ENCODE measurements at places on chromosomes 16 and 17.

DNA sequence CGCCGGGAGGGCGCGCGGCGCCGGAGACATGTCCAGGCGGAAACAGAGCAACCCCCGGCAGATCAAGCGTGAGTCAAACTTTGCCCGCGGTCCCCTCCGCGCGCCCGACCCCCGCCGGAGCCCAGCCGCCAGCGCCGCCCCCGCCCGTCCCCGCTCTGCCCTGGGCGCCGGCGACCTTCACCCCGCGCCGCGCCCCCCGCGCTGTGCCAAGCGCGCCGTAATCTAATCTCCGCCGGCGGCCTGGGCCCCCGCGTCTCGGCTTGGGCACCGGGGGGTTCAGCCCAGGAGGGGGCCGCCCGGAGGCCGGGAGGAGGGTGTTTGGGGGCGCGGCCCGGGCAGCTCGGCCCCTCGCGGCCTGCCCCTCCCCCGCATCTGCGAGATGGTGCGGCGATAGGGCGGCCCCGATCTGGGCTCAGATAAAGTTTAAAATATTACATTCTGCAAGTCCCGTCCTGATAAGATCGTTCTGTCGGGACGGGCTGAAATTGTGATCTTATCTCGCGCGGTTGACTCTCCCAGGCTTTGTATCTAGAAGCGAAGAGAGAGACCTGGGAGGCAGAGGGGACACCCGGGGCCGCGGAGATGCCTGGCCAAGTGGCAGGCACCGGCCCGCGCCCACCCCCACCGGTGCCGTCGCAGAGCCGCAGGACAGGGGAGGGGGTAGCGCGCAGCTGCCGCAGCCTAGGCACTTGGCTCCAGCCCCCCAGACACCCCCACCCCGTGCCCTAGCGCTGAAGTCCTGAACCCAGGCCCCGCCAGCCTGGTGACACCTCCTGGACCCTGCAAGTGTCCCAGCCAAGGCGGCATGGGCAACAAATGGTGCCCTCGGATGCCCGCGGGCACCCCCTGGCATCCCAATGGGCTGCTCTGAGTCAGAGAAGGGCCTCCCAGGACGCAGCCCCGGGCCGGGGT is 787 bp downstream of the ZFPM1 start:
- no peak for DNase-seq

DNA sequence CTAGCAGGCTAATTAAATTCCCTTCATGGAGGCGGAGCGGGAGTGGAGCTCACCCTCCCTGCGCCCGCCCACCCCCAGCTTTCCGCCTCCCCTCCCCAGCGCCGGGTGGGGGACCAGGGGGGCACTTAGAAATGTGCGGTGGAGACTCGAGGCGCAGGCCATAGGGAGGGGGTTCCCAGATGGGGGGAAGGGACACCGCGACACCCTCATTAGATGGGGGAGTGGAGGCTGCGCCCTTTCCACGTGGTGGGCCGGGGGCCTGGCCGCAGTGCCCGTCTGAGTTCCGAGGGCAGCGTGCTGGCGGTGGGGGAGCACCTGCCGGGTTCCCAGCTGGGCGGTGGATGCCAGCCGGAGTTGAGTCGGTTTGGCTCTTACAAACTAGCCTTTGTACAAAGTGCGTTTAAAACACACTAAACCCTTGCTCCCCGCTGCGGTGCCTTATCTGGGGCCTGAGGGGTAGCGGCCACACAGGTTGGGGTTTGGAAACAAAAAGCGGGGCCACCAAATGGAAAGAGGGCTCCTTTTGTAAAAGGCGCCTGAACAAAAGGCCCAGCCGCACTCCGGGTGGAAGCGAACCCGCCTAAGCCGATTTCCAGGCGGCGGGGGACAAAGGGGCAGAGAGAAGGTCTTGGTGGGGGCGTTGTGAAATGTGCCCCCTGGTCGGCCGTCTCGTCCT is 1.4 kb downstream of the GSE1 start:
- DNase-seq = no peak

GRCh38 chr17:21345236-21345635 is 30.9 kb upstream of the KCNJ12 start:
- DNase-seq = peak; percentile 62

DNA sequence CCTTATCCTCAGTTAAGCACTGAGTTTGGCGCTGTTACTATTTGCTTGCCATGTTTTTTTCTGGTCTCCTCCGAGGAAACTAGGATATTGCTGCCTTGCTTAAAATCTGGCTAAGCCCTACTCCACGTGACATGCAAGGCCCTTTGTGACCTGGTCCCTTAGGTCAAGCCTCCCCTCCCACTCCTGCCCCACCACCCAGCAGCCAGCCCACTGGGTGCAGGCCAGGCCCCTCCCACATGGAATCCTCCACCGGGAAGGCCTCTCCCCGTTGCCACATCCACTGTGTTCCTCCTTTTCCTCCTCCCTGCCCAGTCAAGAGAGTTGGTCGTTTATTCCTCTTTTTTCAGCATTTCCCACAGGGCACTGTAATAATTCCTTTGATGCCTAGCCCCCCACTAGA is 16.2 kb downstream of the PSMD3 start:
- DNase-seq = no peak

DNA sequence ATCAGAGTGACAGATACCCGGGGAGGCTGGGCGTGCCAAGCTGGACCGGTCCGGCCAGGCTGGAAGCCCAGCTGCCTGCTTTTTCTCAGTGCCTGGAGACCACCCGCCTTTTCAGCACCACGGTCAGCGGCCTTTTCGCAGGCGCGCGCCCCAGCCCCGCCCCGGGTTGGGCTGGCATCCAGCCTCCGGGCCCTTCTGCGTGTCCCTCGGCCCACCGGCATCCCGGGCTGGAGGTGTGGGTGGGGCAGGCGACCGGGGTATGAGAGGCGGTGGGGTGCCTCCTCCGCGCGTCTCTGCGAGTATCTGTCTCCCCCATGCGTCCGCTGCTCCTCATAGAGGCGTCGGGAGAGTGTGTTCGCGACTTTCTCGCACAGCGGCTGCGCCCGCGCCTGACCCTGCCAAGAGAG is 102.5 kb downstream of the MRM1 start:
- DNase-seq = no peak

- no peak for DNase-seq
Measured at GRCh38 chr17:74839990-74840852, 19.5 kb downstream of the GRIN2C start.

GRCh38 chr16:54739381-54739780 is 191.3 kb upstream of the IRX5 start:
- no peak for DNase-seq

GRCh38 chr16:62965831-62966230 is 929.6 kb upstream of the CDH8 start:
- no peak for DNase-seq

DNA sequence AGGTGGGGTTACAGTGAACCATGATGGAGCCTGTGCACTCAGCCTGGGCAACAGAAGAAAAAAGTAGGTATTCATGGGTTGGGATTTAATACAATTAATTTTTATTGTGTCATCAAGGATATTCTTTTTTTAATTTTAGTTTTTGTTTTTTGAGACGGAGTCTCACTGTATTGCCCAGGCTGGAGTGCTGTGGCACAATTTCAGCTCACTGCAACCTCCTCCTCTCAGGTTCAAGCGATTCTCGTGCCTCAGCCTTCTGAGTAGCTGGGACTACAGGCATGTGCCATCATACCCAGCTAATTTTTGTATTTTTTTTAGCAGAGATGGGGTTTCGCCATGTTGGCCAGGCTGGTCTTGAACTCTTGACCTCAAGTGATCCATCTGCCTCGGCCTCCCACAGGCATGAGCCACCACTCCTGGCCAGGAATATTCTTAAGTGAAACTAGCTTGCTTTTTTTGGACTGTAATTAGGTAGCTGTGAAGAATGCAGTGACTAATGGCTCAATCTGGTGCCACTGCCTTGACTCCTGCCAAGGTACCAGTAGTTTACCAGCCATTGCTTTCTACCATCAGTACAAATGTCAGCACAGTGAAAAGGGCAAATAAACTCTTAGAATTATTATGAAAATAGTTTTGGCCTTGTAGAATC is 4.8 kb downstream of the PPM1D start:
- DNase-seq = peak; percentile 74

DNA sequence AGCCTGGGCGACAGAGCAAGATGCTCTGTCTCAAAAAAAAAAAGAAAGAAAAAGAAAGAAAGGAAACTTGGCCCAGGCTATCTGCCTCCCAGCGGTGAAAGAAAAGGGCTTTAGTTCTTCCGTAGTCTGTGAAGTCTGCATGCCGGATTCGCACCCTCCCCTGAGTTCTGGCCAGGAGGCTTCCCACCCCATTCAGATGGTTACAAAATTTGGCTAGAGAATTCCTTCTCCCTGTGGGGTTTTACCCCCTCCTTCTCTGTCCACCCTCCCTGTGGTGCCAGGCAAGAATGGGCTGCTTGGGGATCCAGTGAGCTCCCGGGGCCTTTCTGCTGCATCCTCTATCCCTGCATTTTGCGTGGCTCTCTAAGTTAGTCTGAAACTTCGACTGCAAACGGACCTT is 37.8 kb downstream of the PAFAH1B1 start:
- DNase-seq = no peak

DNA sequence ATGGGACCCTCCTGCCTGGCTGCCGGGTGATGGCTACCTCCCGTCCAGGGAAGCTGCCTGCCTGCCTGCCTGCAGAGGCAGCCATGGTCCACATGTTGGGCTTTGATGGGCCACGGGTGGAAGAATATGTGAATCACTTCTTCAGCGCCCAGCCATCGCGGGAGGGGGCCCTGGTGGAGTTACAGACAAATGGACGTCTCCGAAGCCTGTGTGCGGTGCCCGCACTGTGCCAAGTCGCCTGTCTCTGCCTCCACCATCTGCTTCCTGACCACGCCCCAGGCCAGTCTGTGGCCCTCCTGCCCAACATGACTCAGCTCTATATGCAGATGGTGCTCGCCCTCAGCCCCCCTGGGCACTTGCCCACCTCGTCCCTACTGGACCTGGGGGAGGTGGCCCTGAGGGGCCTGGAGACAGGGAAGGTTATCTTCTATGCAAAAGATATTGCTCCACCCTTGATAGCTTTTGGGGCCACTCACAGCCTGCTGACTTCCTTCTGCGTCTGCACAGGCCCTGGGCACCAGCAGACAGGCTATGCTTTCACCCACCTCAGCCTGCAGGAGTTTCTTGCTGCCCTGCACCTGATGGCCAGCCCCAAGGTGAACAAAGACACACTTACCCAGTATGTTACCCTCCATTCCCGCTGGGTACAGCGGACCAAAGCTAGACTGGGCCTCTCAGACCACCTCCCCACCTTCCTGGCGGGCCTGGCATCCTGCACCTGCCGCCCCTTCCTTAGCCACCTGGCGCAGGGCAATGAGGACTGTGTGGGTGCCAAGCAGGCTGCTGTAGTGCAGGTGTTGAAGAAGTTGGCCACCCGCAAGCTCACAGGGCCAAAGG is 36.8 kb downstream of the NLRC5 start:
- no peak for DNase-seq

- DNase-seq = no peak
Measured at GRCh38 chr17:58985367-58985766, 121.3 kb downstream of the TRIM37 start.

DNA sequence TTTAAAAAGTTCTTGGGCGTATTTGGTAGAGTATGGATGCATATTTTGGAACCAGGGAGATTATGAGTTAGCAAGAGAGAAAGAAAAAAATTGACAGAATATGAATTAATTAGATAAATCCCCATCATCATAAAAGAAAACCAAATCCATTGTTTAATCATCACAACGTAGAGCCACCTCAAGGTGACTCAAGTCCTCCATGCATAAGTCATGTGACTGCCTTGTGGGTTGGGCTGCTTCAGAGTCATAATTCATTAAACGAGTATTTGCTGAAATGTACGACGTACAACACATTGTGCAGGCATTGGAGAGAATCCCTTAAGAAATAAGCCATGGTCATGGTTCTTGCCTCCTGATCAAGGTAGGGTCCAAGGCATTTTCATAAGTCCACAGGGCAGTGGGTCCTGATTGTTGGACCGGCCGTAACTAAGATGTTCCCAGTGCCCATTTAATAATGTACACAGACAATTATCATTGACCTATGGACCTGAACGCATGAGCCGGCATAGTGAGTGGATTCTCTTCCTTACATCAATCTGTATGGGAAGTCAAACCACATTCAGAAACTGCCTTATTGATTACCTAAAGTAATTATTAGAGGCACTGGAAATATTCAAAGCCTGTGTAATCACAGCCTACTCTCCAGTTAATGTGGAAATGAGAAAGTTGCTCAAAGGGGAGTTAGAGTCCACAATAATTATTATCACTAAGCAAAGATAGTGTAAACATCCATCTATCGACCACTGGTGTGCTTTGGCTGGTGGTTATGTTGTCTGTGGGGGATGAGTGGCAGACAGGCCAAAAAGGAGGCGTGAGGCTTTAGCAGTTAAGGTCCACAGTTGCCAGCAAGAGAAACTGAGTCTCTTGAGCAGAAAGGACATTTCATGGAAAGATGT is 165.4 kb downstream of the PITPNC1 start:
- DNase-seq = no peak

- DNase-seq = no peak
Measured at GRCh38 chr16:72819345-72819744, 228.6 kb downstream of the ZFHX3 start.

DNA sequence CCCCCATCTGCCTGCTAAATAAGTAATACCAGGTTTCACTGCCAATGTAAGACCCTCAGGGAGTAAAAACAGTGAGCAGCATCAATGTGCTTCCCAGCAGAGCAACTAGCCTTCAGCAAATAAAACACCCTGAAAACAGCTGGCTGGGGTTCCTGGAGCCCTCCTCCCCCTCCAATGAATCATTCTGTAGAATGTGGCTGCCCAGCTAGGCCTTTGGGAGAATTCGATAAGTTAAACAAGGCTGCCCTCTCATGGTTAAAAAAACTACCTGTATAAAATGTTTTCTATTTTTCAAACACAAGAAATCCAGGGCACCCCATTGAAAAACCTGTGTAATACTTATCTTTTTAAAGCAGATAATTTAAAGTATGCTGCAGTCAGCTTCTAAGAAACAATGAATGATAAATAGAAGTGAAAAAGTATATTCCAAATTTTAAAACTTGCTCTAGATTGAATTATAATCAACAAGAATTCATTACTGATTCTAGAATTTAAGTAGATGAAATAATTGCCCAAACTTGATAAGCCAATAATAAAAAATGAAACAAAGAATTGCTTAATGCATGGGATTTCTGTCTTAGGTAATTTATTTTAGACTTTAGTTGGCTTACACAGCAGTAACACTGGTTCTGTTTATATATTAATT is 9.4 kb upstream of the TOM1L1 start:
- no peak for DNase-seq

DNA sequence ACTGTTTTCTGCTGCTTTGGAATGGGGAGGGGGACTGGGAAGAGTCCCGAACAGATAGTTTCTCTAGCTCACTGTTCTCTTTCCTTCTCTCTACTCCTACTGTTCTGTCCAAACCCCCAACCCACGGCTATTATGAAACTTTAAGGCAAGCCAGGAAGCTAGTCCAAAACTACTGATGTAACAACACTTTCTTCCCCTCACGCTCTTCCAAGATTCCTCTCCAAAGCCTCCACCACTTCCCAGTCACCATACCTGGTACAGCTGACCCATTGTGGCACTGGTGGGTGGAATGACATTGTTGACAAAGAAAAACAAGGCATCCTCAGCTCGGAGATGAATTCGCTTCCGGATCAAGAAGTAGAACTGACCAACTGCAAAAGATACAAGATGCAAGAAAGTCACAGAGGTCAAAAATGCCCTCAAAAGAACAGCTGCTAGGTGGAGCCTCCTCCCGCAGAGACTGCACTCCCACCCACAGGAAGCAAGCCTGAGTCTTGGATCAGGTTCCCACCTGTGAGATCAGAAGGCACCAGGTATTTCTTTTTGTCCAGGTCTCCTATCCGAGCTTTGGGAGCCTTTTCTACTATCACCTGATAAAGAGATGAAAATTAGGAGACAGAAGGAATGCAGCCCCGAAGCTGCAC is 1.0 kb downstream of the GABARAP start:
- DNase-seq = no peak
